Fibroblast of mammary gland (primary cell): ENCODE measurements at places on chromosomes 2 and 18.

DNA sequence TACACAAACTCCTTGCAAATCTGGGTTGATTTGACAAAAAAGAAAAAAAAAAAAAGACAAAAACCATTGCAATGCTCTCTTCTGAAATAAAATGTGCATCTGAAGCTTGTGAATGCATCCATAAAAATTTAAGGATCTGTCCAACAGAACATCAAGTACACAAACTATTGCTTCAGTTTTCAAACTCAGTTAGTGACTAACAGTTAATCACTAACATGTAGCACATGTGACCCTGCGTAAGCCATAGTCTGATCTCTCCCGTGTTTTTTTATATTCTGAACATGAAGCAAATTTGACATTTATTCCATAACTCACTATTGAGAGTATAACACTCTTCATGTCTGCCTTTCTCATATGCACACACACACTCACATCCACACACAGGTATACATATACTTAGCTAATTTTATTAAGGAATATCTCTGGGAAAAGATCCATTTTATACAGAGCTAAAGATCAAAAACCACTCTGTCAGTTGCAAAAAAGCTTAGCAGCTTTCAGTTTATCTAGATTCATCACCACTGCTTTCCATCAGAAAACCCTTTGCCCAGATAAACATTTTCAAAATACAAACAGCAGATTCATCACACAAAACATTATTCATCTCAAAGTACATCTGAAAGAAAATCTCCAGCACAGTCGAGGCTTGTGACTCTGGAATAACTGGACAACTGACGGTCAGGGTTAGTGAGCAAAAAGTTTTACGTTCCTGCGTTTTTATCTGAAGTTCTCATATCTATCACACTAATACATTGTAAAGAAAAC, 1000.4 kb upstream of the ACVR2A start:
- peak; percentile 94 for DNase-seq

- DNase-seq: no peak
Observed at GRCh38 chr18:6711467-6711866, 18.0 kb upstream of the ARHGAP28 start.

DNA sequence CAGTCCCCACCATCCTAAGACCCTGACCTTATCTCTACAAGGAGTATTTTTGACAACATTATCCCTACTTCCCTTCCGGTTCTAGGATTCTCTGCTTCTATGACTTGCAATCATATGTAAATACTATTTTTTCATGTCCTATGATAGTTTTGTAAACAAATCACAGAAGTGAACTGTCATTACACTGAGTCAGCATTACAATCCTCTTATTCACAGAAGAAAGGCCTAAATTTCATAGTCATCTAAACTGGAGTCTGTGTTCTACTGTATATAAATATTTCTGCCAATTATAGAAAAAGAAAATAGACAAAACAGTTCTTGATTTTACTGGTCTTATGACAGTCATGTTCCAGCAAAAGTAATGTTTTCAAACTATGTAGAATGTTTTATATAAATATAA, 265.1 kb downstream of the NCKAP5 start:
- no peak for DNase-seq

DNA sequence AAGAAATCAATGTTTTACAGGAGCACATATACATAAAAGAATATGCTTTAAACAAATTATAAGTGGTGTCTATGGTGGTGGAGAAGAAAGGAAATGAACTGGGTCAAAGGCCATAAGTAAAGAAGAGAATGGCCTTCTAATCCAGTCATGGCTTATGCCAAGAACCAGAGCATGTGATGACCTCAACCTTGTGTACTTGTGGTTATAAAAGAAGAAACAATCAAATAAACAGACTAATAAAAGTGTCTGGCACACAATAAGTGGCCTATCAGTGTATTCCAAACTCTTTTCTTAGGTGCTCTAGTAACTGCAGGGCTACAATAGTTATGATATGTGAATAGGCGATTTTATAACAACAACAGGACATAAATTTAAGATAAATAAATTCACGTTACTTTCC, 2.6 kb downstream of the SERPINB11 start:
- no peak for DNase-seq

GRCh38 chr18:51163543-51163942, 33.9 kb downstream of the MEX3C start:
- no peak for DNase-seq

- DNase-seq: no peak
Observed at GRCh38 chr2:97963079-97963406, 32.7 kb downstream of the TMEM131 start.

DNA sequence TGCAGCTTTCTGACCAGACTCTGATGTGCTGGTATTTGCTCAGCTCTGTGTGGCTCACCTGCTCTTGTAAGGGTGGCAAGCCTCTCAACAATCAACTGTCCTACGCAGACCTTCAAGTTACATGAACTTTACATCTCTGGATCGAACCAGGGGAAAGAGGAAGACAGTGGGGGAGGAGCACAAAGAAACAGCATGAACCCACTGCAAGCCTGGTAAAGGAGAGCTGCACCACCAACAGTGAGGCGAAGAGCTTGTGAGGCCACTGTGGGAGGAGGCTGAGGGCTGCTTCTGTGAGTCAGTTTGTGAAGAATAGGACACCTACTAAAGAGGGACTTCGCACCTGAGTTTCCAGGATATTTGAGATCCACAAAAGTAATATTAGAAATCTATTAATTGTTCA, 18.8 kb upstream of the FAM110C start:
- no peak for DNase-seq

- DNase-seq: no peak
Observed at GRCh38 chr18:61900504-61901281, 7.9 kb upstream of the RNF152 start.

DNA sequence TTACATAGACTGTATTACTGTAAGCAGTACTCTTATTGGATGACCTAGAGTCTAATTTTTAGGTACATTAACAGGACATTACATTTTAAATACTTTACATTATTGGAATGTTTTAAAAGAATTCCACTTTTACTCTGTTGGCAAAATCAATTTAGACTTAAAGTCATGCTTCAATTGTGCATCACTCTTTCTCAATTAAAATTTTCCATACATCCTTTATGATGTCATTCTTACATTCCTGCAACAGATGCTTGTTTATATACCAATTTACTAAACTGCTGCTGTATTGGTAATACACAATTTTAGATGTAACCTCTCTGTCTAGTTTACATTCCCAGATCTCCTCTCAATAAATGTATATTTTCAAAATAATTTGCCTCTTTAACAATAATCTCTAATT, 440.1 kb downstream of the ZEB2 start:
- DNase-seq: no peak

DNA sequence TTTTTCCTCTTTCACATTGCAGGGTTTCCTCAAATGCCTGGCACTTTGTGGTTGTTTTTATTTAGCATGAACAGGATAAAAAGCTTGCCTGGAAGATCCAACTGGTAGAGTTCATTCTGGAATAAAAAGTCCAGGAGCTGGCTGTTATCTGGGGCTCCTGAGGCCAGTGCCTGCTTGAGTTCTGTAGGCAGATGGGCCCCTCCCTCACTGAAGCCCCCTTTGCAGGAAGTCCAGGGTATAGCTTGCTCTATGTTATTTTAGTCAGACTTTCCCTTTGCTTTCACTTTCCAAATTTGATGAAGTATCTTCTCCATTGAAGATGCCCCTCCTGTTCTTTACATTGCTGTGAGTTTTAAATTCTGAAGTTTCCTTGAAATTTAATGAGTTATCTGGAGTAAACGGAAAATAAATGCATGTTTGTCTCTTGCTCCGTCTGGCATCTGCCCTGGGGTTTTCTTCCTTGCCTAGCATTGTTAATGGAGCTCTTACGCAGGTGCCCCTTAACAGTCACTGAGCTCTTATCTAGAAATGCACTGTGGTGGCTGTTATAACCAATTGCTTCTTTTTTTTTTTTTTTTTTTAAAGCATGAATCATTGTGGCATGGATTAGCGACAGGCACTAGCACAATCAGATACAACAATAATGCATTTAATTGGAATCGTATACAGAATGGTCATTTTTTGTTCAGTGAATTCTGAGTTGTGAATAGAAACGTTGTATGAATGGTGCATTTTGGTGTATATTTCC, 27.0 kb upstream of the LPIN1 start:
- no peak for DNase-seq

DNA sequence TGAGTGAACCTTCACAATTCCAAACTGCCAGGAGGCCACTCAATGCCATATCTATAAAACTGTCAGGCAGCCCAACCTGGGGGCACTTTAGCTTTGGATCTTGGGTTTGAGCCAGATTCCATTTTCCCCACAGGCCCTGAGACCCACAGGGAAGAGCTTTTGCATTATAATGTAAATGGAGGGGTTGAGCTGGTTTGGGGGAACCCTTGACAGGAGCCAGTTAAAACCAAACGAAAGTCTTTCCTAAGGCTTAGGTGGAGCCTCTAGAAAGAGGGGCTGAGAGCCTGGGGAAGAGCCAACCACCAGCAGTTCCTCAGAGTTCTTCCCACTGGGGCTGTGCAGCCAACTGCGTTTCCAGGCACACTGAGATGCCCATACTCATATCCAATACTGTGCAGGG, 42.7 kb downstream of the BCL11A start:
- DNase-seq: no peak

DNA sequence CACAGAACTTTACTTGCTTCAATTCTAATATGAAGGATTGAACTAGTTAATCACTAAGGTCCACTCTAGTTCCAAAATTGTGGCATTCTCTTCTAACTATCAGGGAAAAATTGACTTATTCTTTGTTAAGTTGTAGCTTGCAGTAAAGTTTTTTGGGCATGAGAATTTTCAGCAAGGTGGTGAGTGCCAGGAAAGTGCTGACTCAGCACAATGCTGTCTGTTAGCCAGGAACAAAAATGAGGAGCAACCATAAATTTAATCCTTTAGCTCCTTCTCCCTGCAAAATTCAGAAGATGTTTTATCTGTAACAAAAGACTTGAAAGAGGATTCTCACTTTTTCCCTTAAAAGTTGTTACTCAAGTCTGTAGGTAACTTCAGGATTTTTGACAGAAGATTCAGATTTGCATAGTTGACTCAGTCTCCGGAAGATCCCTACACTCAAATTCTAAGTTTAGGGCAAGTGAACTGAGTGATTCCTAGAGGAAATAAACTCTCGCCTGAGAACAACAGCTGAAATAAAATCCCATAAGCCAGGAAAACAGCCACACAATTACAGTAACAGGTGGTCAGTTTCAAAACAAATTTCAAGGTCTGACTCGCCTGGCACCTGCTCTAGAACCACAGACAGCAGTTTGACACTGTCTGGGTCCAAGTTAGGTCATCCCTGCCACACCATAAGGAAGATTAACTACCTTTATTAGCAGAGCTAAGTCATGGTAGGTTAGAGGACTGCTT, 20.2 kb upstream of the DARS1 start:
- DNase-seq: no peak

DNA sequence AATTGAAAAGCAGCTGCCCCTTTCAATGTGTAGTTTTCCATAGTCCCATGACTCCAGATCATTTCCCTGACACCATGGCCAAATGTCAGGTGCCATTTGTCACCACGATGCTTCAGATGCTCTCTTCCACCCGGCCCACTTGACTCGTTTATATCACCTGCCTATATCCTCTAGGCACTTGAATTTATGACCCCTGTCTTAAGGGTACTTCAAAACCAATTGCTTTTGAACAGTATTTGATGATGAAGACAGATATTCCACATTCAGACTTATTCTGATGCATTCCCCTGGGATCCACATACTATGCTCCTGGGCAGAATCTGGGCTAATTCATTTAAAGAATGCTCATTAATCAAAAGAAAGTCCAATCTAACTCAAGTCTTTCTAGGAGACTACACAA, 16.9 kb upstream of the RHBDD1 start:
- no peak for DNase-seq

GRCh38 chr18:58572181-58572580, 56.7 kb downstream of the ALPK2 start:
- peak; percentile 100 for DNase-seq

DNA sequence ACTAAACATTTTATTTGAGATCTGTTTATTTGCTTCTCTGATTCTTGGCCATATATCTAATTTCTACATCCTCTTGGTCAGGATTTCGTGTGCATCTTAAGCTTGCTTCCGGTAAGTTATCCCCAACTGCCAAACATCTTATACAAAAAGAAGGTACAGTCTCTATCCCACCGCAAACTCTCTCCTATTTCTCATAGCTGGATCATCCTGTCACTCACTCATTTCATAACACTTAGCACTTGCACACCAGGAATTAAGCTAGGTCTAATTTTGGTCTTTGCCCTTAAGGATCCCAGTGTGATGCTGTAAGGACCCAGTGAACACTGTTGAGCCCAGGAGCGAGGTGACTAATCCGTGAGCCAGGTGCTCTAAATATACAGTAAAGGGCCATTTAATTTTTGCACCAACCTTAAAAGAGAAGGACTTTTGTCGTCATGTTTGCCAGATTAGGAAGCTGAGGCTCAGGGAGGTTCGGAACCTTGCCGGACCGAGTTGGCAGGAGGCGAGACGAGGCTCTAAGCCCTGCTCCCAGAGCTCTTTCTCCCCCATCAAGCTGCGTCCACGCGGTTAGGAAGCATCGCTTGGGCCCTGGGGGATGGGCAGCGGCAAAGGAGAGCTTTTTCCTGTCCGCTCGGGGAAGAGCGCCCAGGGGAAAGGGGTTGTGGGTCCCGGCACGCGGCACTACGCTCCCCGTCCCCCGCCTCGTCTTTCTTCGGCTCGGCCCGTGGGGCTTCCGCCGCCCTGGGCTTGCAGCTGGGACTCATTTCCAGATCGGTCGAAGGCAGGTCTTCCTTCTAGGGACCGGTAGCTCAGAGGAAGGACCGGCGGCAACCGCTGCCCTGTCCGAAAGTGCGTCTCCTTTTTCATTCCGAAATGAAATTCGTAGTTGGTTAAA, 4.1 kb upstream of the ITPRIPL1 start:
- DNase-seq: peak; percentile 11

GRCh38 chr18:74172697-74173433, 24.5 kb downstream of the TIMM21 start:
- DNase-seq: no peak

DNA sequence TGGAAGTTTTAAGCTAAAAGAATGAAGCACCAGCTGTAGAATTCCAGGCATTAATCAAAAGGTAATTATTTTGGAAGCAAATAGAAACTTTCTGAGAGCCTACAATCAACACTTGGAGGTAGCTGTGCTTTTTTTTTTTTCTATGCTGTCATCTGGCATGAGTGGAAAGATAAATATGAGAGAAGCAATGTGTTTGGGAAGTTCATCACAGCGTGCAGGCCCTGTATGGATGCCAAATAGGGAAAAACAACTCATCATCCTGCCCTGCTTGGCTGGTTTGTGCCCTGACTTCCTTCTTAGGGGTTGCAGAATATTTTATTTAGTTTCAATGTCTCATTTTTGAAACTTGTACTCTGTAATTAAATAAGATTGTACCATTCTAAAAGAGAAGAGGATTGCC, 437.4 kb downstream of the PIK3C3 start:
- DNase-seq: no peak

GRCh38 chr2:75476761-75477160, 84.0 kb downstream of the EVA1A start:
- DNase-seq: peak; percentile 31

- DNase-seq: no peak
Observed at GRCh38 chr2:218885981-218886947, 5.6 kb downstream of the WNT10A start.

DNA sequence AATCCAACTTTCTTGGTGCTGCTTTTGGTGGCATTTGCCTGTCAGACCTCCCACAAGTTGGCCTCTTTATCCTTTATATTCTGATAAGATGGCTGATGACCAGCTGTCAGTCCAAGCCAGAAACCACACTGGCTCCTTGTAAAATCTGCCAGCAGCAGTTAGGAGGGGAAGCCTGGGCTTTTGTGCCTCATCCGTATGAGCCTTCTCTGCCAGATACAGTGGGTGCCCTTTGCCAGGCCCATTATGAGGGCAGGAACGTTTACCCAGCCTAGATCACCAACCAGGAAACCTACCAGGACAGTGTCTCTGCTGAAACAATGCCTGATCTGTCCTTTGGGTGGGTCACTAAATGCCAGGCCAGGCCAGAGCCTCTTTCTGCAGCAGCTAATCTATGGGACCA, 202.9 kb upstream of the SP5 start:
- no peak for DNase-seq
